ENCODE measurements at places on chromosomes 13 and 19.

DNA sequence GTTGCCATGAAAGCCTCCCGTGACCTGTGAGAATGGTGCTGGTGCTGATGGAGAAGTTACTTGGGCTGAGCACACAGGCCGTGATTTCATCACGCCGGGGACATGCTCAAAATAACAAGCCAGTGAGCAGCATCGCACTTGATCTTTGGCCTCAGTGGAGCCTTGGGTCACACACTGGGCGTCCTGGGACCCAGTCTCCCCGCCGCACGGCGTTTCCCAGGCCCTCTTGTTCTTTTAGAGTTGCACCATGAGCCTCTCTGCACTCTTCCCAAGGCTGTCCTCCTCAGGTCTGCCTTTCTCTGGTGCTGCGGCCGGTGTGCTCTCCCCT lies 9.5 kb upstream of the NDUFS7 start:
- DNase-seq: no peak

- no peak for DNase-seq
Observed at GRCh38 chr19:46631481-46631880, 4.5 kb downstream of the GNG8 start.

DNA sequence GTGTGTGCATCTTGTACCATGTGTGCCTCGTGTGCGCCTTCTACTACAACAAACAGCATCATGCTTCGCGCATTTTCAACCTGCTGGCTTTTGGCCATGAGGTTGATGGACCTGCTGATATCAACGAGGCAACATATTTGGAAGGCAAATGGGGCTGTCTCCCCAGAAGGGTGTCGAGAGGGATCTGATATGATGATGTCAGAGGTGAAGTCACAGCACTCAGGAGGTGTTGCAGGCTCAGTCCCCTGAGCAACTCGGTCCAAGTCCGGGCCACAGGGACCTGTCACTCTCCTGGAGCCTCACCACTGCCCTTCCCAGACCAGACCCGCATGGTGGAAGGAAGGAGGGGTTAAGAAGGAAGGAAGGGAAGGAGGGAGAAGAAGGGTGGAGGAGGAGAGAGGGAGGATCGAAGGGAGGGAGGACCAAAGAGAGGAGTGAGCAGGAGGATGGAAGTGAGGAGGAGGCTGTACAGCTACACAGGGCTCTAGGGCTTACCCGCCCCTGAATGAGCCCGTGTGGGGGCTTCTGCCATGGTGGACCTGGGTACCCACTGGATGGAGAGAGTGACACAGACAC lies 6.7 kb upstream of the C13orf46 start:
- DNase-seq: no peak

DNA sequence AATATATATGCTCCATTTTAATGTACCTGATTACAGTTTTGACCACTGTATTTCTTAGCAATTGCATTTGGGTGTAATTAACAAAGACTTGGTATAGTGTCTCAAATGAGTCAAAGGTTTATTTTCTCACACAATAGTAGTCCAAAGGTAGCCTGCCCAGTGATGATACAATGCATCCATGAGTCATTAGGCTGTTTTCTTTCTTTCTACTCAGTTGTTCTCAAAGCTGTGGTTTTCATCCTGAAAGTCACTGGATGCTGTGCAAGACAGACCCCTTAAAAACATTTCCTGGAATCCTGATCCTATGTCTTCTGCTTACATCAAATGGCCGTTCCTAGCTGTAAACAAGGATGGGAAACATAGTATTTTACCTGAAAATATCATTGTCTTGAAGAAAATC lies 651.2 kb upstream of the MIR17HG start:
- DNase-seq: no peak

DNA sequence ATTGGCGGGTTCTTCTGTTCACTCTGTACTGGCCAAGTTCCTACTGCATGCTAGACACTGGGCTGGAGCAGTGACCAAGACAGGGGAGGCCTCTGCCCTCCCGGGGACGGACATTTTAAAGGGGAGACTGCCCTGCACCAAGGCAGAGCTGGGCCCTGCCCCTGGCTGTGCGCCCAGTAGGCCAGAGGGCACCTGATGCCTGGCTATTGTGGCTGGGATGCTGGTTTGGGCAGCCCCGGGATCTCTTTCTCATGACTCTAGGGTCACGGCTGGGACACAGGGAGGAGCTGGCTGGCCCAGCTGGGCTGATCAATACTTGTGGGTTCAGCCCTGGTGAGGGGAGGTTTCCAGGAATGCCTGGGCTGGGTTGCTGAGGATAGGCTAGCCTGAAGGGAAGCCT lies 17.7 kb downstream of the LIPE start:
- no peak for DNase-seq

DNA sequence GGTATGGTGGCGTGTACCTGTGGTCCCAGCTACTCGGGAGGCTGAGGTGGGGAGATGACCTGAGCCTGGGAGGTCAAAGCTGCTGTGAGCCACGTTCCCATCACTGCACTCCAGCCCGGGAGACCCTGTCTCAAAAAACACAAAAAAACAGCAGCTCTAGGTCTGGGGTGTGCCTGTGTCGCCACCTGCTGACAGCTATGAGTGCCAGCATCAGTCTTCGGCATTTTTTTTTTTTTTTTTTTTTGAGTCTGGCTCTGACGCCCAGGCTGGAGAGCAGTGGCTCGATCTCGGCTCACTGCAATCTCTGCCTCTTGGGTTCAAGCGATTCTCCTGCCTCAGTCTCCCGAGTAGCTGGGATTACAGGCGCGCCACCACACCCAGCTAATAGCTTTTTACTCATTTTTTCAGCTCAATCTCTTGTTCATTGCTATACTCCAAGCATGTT lies 10.1 kb downstream of the AP2S1 start:
- peak; percentile 61 for DNase-seq

DNA sequence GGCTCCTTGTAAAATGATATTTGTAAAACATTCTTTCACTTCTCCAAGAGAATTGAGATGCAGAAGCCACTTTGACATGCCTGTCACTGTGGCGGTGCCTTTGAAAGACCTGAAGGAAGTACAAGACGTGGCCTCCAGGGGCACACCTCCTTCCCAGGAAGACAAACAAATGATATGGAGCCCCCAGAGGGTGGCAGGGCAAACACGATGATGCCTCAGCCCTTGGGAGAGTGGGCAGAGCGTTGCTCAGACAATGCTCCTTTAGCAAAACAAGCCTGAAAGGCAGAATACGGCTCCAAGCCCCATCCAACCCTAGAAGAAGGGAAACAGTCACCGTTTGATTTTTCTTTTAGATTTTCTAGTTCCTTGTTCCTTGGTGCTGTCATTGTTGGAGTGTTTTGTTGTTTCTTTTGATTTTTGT lies 9.2 kb upstream of the ATP12A start:
- DNase-seq: peak; percentile 54

DNA sequence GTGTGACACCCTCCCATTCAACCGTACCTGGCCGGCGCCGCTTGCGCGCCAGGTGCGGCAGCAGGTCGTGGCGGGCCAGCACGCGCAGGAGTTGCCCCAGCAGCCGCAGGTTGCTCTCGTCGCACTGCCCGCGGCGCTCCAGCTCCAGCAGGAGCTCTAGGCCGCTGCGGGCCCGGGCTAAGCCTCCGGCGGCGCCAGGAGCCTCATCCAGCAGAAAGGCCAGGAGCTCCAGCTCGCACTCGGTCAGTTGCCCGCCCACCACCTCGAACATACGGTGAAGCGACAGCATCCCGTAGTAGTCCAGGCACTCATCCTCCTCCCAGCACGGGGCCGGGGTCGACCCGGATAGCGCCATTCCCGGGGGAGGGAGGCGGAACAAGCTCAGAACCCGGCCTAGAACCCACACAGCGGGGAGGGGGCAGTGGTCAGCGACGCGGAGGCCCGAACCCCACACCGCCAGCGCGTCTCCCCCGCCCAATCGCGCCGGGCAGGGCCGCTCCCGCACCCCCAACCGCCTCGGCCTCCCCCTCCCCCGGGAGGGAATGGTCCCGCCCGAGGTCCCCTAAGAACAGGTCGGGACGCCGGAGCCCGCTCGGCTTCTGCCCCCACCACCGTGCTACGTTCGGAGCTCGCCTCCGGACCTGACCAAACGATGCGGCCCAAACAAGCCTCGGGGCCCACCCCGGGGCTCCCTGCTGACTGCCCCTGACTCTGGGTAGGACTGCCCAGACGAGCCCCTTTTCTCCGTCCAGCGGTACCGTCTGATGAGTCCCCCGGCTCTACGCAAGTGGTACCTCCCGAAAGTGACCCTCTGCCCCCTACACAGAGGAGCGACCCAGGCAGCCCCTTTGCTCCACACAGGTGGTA lies 591 bp downstream of the DEDD2 start:
- peak; percentile 73 for DNase-seq

- DNase-seq: no peak
Observed at GRCh38 chr13:31946091-31946770, 85.3 kb upstream of the FRY start.

GRCh38 chr13:33859691-33860303 lies 41.8 kb downstream of the RFC3 start:
- no peak for DNase-seq

- no peak for DNase-seq
Observed at GRCh38 chr13:38657191-38657590, 29.7 kb upstream of the FREM2 start.

- DNase-seq: no peak
Observed at GRCh38 chr13:49351871-49352270, 92.0 kb downstream of the CAB39L start.

DNA sequence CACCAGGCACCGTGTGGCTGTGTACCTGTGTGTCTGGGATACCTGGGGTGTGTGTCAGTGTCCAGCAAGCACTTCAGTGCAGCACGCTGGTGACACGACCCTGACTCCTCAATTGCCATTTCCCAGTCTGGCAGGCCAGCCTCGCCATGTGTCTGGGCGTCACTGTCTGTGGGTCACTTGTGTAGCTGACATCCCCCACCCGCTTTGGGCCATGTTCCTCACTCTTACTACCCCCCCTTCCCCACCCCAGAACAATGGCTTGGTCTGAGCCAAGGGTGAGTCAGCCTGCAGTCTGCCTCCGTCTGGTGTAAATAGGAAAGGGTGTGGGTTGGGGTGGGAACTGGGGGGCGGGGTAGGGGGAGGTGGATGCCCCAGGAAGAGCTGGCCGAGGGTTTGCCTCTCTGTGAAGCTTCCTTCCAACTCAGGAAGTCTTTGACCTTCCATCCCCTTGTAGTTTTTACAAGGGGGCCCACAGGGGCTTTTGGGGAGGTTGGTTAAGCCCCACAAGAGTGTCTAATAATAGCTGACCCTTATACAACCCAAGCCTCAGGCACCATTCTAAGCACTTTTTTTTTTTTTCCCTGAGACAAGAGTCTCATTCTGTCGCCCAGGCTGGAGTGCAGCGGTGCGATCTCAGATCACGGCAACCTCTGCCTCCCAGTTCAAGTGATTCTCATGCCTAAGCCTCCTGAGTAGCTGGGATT lies 17.6 kb downstream of the NOVA2 start:
- DNase-seq: no peak

- no peak for DNase-seq
Observed at GRCh38 chr19:34430738-34431625, 2.8 kb downstream of the UBA2 start.

GRCh38 chr13:44787617-44788016 lies 201.7 kb downstream of the NUFIP1 start:
- DNase-seq: no peak

GRCh38 chr19:47226426-47227351 lies 4.3 kb downstream of the BBC3 start:
- peak; percentile 80 for DNase-seq

DNA sequence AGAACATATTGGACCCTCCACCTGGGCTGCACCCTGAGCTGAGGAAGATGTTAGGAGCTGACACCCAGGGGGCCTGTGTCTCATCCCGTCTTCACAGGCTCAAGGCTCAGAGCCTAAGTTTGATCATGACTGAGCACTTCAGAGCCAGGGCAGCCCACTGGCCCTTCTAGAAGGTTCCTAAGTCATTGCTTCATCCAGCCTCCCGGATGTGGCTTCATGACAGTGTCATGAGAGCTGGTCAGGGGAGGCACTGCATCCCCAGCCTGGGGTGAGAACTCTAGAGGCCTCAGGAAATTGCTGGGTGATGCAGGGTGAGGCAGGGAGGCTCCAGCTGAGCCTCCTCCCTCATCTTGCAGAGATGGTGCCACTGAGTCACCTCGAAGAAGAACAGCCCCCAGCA lies 24.9 kb upstream of the PIK3R2 start:
- no peak for DNase-seq

GRCh38 chr13:96982672-96983071 lies 11.6 kb downstream of the OXGR1 start:
- DNase-seq: no peak

GRCh38 chr19:47781590-47782262 lies 3.2 kb downstream of the SELENOW start:
- DNase-seq: no peak

GRCh38 chr13:102970542-102970941 lies 95.7 kb downstream of the SLC10A2 start:
- no peak for DNase-seq

DNA sequence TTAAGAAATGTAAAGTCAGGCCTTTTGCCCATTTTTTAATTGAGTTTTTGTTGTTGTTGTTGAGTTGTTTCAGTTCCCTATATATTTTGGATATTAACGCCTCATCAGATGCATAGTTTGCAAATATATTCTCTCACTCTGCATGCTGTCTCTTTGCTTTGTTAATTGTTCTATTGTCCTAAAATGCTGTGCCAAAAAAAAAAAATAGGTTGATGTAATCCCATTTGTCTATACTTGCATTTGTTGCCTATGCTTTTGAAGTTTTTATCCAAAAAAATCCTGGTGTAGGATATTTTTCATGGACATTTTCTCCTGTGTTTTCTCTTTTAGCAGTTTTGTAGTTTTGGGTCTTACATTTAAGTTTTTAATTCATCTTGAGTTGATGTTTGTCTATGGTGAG lies 163.3 kb upstream of the STARD13 start:
- DNase-seq: no peak

- no peak for DNase-seq
Observed at GRCh38 chr13:96781141-96781540, 213.1 kb downstream of the OXGR1 start.

DNA sequence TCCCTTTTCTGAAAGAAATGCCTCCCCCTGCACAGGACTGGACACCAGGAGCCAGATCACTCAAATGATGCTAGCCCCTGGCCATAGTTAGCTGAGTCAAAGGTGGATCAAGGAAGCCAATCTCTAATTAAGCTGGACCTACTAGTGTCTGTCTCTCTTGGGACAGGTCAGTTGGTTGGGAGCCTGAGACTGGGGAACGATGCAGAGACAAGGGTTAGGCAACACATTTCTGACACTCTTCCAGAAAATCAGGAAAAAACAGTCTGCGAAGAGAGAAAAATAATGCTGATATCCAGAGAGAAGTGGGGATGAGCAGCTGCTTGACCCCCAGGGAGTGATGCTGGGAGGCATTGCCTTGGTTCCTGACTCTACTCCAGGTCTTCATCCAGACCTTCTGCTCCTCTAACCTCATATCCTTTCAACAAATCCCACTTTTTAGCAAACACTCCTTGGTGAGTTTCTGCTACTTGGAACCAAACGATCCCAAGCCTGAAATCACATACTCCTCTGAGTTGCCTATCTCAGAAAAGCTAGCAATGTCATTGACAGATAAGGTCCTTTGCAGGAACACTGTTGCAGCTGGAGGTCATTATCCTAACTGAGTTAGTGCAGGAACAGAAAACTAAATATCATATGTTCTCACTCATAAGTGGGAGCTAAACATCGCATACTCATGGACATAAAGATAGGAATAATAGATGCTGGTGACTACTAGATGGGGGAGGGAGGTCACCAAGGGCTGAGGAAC lies 369.7 kb downstream of the COG6 start:
- DNase-seq: no peak

- no peak for DNase-seq
Observed at GRCh38 chr19:32171719-32172151, 173.7 kb upstream of the ZNF507 start.

GRCh38 chr13:41919031-41919740 lies 41.7 kb downstream of the VWA8 start:
- no peak for DNase-seq

GRCh38 chr19:33194886-33195644 lies 935 bp downstream of the LRP3 start:
- DNase-seq: no peak

Measured in activated CD8-positive, alpha-beta memory T cell treated with anti-CD3 and anti-CD28 coated beads, Interleukin-2, amount 50 U/mL, for 48 hours (primary cell).